ENCODE measurements at places on chromosomes 2 and 18.
A peak's percentile ranks its signal among the peaks of the same experiment; 100 is the strongest.

DNA sequence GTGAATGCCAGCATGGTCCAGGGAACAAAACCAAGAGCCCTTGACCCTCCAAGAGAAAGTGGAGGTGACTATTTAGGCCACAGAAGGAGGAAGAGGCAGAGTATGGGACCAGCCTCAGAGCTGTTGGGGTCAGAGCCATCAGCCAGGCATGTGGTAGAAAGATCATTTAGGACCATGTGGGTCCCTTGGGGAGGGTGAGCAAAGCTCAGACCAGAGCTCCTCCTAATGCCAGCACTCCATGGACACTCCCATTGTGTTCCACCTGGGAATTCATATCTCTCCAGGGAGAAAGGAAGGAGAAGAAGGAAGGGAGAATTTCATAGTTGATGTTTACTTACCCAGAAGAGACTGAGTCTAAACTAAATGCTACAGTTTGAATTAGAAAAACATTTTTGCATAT lies 73.2 kb downstream of the CYBRD1 start:
- no peak for DNase-seq

DNA sequence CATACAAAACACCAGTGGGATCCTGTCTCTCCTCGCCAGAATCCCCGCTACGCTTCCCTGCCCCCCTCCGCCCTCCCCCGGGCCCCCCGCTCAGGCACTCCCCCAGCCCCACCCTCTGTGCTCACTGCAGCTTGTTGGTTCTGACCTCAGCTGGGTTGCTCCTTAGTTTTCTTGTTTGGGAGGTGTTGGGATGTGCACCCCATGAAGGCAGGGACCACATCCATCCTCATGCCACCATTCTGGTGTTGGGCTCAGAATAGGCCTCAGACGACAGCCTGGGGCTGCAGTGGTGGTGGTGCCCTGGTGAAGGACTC lies 4.6 kb downstream of the SNED1 start:
- DNase-seq = no peak

GRCh38 chr2:11389052-11389420 lies 44.6 kb upstream of the ROCK2 start:
- no peak for DNase-seq

DNA sequence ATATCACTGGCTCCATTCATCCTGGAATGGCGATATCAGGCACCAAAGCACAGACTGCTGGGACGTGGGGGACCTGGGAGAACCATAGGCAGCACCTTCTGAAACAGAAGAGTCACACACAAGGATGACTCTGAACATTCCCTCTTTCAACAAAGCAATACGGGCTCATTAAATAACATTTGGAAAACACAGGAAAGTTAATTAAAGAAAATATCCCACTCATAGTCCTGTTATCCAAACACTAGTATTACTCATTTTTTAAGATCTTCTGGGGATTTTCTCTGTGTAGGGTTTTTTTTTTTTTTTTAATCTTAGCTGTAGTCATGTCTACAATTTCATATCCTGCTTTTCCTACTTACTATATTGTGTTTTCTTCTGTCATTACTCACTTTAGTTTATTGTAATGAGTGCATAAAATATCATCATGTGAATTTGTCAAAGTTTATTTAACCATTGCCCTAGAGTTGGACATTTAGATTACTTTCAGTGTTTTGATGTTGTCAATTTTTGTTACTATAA lies 70.0 kb upstream of the SP3 start:
- no peak for DNase-seq

GRCh38 chr2:200466425-200467418 lies 43.1 kb downstream of the KCTD18 start:
- no peak for DNase-seq

DNA sequence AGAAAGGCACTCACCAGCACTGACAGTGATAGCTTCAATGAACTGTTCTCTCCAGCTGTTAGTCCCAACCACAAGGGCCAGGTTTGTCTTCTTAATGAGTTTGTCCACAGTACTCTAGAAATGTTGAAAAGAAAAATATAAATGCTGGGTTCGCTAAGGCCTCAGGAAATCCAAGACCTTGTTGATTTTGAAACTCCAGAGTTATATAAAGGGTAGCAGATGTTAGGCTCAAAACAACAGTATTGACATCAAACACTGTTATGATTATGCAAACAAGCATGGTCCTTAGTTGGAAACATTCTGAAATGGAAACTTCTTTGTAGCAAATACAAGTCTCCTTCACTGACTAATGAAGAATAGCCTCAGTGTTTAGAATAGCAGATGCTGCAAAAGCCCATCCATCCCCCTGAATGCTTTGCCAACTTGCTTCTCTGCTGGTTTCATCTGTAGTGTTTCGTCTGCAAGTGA lies 291.1 kb downstream of the SLC8A1 start:
- no peak for DNase-seq

- DNase-seq = no peak
Observed at GRCh38 chr2:172484253-172484652, 56.9 kb downstream of the ITGA6 start.

GRCh38 chr2:11684894-11685460 lies 15.0 kb upstream of the NTSR2 start:
- no peak for DNase-seq

GRCh38 chr18:48675912-48676311 lies 137.1 kb downstream of the CTIF start:
- no peak for DNase-seq

DNA sequence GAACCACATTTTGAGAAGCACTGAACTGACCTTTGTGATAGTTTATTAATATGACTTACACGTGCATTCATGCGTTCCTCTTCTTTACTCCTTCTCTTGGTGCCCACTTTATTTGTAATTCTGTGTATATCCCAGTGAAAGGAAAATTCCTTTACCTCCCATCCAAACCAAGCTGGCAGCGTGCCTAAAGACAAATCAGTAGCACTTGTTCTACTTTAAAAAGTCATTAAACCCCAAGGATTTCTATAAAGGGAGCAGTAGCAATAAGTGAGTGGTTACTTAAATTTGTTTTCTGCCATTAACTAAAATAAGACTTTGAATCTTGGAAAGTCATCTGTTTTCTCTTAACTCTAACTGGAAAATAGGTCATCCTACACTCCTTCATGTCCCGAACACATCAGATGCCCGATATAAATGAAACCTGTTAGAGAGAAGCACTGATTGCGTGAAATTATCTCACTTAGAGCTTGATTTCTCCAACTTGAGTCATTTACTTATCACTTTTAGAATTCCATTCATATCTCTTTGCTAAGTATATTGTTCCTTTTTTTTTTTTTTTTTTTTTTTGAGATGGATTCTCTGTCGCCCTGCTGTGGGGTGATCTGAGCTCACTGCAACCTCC lies 10.7 kb downstream of the PIK3C3 start:
- no peak for DNase-seq

DNA sequence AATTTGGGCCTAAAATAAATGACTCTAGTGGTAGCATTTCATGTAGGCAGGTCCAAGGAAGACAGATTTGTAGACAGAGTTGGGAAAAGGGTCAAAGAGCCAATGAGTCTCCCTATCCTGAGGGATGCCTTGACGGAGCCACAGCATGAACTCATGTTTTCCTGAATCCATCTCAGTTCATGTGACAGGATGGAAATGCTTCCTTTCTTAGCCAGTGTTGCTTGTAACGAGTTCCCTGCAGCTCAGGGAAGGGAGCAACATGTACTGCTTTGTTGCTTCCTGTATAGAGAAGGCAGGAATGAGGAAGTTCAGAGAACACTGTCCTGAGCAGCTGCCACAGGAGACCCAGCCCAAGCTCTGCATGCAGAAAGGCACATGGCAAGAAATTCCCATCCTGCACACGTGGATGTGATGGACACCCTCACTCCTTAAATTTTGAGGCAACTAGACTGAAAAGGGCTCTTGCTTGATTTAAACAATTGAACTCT lies 27.9 kb downstream of the TMEM17 start:
- DNase-seq = no peak

DNA sequence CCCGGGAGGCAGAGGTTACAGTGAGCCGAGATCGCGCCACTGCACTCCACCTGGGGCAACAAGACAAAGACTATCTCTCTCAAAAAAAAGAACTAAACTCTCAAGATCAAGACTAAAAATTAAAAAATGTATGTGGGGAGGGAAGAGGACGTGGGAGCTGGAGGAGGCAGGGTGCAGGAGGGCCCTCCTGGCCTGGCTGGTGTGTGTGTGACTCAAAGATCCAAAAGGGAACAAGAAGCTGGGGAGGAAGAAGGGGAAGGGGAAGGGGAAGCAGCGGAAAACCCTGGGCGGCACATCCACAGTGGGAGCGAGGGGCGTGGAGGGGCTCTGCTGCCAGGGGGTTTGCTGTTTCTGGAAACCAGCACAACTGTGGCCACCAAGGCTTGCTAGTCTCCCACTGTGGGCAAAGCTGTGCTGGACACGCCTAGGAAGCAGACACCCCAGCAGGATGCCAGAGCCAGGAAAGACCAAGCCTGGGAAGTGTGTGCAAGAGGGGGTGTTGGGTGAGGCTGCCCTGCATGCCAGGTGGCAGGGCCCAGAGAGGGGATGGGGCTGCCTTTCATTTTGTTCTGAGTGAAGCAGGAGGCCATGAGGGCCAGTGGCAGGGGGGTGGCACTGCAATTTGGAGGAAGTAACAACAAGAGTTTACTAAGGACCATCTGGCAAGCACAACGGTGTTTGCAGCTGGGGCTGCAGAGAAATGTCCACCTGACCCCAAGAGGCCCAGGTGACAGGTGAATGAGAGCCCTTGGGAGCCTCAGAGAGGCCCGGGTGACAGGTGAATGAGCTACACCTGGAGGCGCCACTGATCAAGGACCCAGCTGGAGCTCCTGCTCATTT lies 44.5 kb downstream of the ANO7 start:
- no peak for DNase-seq

GRCh38 chr2:8701681-8702379 lies 20.0 kb downstream of the ID2 start:
- DNase-seq = no peak

DNA sequence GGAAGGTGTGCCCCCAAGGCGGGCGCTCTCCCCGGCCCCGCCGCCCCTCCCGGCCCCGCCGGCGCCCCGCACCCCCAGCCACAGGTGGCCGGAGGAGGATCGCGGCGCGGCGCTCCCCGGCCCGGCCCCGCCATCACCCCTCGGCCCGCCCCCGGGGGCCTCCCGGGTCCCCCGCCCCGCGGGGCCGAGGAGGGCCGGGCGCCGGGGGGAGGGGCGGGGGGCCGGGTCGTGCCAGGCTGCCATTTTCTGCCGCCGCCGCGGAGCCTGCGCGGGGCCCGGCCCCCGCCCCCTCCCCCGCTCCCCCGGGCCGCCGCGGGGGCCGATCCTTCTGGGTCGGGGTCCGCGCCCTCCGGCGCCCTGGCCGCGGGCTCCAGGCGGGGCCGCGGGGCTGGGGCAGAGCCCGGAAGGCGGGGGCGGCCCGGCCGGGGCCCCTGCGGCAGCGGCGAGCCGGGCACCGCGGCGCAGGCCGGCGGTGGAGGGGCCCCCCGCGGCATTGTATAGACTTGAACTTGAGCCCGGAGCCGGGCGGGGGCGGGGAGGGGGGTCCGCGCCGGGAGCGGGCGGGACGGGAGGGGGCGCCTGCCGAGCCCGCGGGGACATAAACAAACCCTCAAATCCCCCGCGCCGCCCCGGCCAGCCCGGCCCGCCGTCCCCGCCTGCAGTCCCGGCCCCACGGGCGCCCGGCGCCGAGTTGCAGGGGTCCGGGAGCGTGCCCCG lies 556 bp downstream of the DNMT3A start:
- peak; percentile 40 for DNase-seq
